ENCODE measurements at places on chromosomes 4 and X.

DNA sequence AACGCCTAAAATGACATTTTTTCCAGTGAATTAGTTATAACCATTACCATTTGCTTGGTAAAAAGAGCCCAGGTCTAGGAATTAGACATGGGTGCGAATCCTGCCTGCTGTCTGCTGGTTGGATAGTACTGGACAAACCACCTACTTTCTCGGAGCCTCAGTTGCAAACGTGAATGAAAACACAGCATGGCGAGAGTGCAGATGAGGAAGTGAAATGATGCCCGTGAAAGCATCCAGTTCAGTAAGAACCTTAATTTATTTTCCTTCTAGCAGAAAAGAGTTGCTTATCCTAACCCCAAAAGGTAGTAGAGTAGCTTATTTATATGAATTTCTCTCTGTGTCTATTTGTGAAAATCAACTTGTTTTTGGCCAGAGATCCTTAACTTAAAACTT lies 171.4 kb upstream of the GALNT7 start:
- no peak for DNase-seq

DNA sequence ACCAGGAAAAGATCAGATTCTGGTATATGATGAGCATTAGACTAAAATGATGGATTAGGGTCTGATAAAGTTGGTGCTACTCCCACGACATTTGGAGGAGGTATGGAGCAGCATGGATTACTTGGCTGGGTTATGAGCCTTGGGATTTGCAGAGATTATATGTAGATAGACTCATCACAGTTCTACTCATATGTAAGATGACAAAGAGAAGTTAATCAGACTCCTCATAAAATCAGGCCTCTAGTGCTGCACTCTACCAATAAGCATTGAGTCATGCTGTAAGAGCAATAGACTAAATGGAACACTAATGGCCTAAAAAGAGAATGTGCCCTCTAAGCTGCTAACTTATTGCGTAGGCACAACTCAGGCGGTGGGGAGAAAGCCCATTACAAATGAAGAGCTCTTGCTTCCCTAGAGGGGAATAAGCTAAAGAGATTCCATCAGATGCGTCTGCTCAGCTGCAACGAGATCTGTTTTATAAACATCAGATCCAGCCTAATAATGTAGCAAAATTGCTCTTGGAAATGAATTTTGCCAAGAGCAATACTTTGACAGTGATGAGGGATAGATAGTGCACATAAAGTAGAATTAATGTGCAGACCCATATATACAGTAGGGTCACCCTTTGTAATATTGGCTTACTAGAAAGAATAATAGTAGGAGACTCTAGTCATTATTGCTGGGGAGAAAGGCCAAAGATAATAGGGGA lies 17.5 kb downstream of the LIAS start:
- no peak for DNase-seq

GRCh38 chr4:121212806-121213205 lies 48.7 kb upstream of the TNIP3 start:
- DNase-seq: no peak

DNA sequence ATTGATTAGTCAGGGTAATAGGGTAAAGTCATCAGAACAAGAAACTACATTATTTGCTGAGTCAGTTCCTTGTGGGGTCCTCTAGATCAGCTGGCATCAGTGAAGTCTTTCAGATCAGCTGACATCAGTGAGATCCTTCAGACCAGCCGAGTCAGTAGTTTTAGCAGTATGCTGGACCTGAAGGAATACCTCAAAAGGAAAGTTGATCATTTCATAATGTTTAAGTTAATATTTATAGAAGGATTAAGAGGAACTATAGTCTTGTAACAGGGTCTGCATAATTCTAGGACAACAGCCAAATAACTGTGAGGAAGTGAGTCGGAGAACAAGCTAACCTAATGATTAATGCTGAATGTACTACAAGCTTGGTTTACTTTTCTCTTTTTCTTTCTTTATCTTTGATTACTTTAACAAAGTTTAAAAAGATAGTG lies 958 bp upstream of the UGT2B7 start:
- DNase-seq: no peak

DNA sequence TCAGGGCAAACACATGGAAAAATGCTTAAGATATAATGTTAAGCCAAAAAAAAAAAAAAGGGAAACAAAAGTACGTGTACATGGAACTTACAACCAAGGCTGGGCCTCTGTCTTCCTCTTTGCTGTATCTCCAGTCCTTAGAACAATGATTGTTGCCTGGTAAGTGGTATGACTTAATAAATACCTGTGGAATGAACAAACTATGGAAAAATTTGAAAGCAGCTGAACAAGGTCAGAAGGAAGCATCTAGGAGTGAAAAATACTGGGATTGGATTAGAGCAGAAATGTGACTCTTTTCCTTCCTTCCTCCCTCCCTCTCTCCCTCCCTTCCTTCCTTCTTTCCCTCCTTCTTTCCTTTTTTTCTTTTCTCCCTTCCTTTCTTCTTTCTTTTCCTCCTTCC lies 54.2 kb upstream of the SMIM10 start:
- DNase-seq: no peak

GRCh38 chrX:127908384-127908783 lies 143.8 kb downstream of the ACTRT1 start:
- DNase-seq: no peak

GRCh38 chr4:86894455-86894854 lies 2.2 kb upstream of the C4orf36 start:
- no peak for DNase-seq

DNA sequence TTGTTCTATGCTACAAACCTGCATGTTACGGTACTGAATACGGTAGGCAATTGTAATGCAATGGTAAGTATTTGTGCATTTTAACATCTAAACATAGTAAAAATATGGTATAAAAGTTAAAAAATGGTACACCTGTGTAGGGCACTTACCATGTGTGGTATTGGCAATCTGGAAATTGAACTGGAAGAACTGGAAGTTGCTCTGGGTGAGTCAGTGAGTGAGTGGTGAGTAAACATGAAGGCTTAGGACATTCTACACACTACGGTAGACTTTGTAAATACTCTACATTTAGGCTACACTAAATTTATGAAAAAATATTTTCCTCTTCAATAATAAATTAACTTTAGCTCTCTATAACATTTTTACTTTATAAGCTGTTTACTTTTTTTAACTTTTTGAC lies 78.9 kb downstream of the RRAGB start:
- DNase-seq: no peak

DNA sequence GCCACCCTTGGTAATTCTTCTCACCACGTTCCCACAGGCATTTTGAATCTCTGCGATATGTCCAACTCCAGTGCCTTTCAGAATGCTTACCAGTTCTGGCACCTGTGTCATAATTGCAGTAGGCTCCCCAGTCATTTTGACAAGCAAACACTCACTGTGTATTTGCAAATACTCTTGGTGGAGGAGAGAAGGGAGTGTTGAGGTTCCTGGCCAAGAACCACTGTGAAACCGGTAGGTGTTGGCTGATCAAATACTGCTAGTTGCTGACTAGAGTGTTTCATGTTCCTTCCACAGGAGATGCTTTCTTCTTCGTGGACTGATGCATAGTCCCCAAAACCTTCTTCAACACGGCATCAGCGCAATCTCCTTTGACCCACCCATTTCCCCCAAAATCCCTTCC lies 16.0 kb upstream of the NLGN4X start:
- no peak for DNase-seq

DNA sequence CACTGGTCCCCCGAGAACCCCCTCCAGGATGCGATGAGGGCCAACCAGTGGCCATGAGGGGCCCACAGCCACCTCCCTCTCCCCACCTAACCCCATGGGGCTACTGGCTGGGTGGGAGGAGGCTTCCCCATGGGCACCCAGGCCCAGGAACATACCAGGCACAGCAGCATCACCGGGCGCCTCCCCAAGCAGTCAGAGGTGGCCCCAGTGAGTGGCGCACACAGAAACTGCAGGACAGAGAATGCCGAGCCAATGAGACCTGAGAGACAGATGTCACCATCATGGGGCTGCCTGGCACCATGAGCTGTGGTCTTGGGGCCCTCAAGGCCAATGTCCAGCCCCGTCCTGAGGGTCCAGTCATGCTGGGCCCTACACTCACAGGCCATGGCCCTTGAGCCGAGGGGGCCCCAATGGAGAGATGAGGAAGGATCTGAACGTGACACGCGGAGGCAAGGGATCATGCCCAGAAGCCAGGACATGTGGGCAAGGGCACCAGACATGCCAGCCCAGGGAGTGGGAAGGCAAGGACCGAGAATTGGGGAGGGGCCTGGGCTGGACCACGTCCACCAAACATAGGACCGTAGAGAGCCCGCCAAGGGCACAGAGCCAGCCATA lies 30.1 kb downstream of the NOP14 start:
- no peak for DNase-seq

- DNase-seq: no peak
Observed at GRCh38 chr4:185479507-185479971, 8.0 kb upstream of the CCDC110 start.

GRCh38 chrX:2430265-2430825 lies 70.4 kb downstream of the DHRSX start:
- no peak for DNase-seq

- DNase-seq: no peak
Observed at GRCh38 chr4:47551682-47552081, 66.6 kb downstream of the ATP10D start.

DNA sequence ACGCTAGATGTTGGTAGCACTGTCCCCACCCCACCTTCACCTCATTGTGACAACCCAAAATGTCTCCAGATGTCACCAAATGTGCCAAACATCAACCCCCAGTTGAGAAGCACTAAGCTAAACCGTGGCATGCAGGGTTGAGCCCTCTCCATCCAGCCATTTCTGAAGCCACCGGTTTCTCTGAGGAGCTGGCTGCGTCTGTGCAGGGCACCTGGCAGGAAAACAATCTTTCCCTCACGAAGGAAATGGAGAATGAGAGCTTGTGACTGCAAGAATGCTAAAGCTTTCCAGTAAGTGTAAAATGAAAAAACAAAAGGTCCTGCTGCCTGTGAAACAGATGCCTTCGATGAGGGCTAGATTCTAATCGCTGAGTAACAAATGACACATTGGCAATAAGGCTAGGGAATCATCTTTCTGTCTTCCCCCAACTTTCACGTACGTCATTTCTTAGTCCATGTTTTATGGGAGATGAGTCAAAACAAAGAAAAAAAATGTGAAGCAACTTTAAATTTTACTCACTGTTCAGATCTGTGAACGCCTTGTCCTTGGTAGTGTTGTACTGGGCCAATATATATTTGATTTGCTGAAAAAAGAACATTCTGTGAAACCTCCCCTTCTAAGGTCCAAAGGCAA lies 59.9 kb downstream of the PROM1 start:
- no peak for DNase-seq

- DNase-seq: no peak
Observed at GRCh38 chr4:92520563-92520962, 216.8 kb downstream of the GRID2 start.

- DNase-seq: no peak
Observed at GRCh38 chrX:3699821-3700381, 13.5 kb downstream of the PRKX start.

GRCh38 chrX:14064626-14065432 lies 35.1 kb upstream of the GEMIN8 start:
- no peak for DNase-seq

DNA sequence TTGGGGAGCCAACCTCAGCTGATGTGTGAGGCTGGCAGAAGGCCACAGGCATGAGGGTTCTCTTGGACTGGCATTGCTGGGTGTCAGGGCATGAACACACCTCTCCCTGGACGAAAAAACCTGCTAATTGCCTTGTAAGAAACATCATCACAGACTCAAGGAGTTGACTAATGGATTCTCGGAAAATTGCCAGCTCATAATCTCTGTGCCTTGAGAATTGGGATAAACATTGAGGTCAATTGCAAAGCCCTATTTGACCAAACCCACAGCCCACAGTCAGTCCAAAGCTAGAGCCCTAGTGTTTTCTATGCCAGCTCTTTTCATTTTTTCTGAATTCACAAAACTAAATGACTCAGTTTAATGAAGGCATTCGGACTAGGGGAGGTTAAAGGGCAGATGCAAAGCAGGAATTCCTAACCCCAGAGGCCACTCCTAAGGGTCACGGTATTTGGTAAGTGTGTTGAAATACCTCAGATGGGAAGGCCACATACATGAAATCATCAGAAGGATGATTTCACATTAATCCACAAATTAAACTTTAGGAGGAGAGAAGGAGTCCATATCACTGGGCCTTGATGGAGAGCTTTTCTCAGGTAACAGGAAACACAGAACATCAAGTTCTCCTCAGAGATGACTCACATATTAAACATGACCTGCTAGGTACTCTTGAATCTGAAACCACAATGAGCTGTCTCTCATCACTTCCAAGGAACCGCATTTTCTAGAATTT lies 39.0 kb upstream of the RASL11B start:
- DNase-seq: no peak

DNA sequence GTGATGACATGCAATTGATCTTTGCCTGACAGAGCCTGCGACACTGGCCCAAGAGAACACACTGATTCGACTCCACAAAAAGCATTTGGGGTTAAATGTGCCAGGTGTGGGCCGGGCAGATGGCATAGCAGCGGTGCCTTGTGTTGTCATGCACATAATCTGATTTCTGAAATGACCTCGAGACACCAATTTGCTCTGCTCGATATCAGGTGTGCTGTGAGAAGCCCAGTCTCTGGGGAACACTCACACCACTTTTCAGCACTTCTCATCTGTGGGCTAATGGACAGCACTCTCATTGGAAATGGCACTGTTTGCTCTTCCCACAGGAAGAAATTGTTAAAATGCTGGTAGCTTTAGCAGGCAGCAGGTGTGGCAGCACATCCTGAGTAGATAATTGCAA lies 738.3 kb upstream of the TENM3 start:
- peak; percentile 21 for DNase-seq

GRCh38 chrX:924017-924416 lies 288.4 kb downstream of the CRLF2 start:
- no peak for DNase-seq

- DNase-seq: no peak
Observed at GRCh38 chr4:38396845-38397547, 267.0 kb upstream of the KLF3 start.

GRCh38 chr4:63211375-63211774 lies 1197.9 kb downstream of the TECRL start:
- DNase-seq: no peak

GRCh38 chr4:2394528-2394927 lies 23.9 kb downstream of the ZFYVE28 start:
- no peak for DNase-seq

GRCh38 chr4:172018358-172018757 lies 205.2 kb downstream of the GALNTL6 start:
- DNase-seq: no peak

- DNase-seq: no peak
Observed at GRCh38 chrX:134718966-134719317, 60.7 kb upstream of the PLAC1 start.

- DNase-seq: no peak
Observed at GRCh38 chrX:103384672-103385071, 8.3 kb downstream of the BEX3 start.

- peak; percentile 74 for DNase-seq
Observed at GRCh38 chr4:68349649-68350360, at the start of gene YTHDC1. Gene YTHDC1, minus strand, starts transcription at chr4:68350090. Its CDS starts 337 bp downstream, at chr4:68349753.

DNA sequence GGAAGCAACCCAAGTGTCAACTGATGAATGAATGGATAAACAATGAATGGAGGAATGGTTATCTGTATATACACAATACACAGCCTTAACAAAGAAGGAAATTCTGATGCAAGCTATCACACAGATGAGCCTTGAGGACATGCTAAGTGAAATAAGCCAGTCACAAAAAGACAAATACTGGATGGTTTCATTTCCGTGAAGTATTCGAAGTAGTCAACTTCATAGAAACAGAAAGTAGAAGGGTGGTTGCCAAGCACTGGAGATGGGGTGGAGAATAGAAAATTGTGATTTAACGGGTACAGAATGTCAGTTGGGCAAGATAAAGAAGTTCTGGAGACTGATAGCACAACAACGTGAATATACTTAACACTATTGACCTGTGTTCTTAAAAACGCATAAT lies 28.2 kb downstream of the CENPU start:
- no peak for DNase-seq
